ENCODE measurements at places on chromosomes 3 and 15.

DNA sequence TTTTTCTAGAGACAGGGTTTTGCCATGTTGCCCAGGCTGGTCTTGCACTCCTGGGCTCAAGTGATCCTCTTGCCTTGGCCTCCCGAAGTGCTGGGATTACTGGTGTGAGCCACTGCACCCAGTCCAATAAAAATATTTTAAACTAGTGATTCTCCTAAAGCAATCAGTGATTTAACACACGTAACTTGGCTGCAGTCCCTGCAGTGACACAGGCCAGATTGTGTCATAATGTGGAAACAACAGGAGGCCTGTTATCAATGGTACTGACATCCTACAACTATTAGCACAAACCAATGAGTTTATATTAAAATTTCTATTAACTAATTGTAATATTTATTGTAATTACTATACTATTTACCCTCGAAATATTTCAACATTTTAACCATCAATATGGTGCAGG, 1.6 kb upstream of the SEC61A1 start:
- DNase-seq, result no peak

- no peak for DNase-seq
Observed at GRCh38 chr3:119225121-119225520, 15.6 kb downstream of the B4GALT4 start.

DNA sequence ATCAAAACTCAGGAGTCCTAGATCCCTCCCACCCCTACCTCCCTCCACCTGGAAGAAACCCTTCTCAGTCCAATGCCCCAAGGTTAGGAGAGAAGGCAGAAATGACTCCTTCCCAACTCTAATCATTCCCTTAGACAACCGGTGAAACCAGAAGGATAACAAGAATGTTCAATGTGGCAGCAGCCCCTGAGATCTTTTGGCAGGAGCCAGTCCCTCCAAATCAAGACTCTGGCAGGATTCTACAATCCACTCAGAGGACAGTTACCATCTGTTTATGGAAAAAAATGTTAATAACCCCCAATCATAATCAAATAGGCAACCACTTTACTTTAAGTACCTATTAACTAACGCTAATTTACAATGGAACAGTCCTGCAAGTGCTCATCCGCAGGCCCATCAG, 136.5 kb downstream of the NTRK3 start:
- DNase-seq, result no peak

GRCh38 chr3:58998476-58999117, 51.2 kb downstream of the CFAP20DC start:
- DNase-seq, result peak; percentile 86

GRCh38 chr15:31214864-31215489, 111.7 kb upstream of the KLF13 start:
- DNase-seq, result peak; percentile 80

GRCh38 chr3:139117883-139118760, 73.4 kb upstream of the PRR23C start:
- DNase-seq, result no peak

DNA sequence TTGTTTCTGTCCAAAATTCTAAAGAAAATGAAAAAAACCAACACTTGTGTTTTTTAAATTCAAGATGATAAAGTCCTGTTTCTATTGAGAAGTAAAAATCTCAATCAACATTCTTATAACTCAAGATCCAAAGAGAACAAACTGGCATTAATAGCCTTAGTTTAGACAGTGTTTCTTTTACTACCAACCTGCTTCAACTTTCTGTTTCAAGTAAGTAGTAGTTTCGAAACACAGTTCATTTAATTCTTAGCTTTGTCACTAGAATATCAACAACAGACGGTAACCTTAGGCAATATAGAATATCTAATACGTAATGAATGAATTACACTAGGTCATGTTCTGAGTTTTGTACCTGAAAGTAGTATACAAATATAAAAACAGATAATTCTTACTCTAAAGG, 23.7 kb downstream of the CIP2A start:
- DNase-seq, result no peak

- no peak for DNase-seq
Observed at GRCh38 chr3:172700256-172700655, 10.6 kb downstream of the NCEH1 start.

- peak; percentile 15 for DNase-seq
Observed at GRCh38 chr3:72318504-72319193, 529.6 kb downstream of the SHQ1 start.

- no peak for DNase-seq
Observed at GRCh38 chr15:68704496-68705021, 116.1 kb downstream of the ANP32A start.

GRCh38 chr15:80945605-80946004, 44.0 kb downstream of the MESD start:
- no peak for DNase-seq

- no peak for DNase-seq
Observed at GRCh38 chr15:26686547-26687187, 86.2 kb downstream of the GABRB3 start.

GRCh38 chr3:197686899-197687298, 49.8 kb downstream of the RUBCN start:
- no peak for DNase-seq

DNA sequence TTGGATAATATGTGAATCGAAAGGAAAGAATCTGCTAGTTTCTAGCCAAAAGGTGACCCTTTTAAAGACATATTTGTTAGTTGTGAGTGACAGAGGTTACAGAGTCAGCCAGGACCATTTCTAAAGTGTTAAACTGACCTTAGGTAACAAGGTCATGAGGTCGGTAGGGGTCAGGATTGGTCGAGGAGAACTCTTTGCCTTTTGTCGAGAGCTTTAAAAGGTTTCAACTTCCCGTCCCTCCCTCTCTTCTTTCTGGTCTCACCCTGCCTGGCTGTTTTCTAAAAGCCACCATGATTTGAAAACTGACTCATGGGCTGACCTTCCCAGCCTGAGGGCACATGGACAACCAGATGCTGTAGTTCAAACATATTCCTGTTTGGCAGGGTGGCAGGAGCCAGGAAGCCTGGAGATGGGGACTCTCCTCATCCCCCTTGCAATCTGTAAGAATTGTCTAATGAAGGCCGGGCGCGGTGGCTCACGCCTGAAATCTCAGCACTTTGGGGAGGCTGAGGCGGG, 25.8 kb upstream of the PRTG start:
- no peak for DNase-seq

All from adipocyte (in vitro differentiated cells).